ENCODE measurements at places on chromosomes 3 and 15.
A peak's percentile ranks its signal among the peaks of the same experiment; 100 is the strongest.

DNA sequence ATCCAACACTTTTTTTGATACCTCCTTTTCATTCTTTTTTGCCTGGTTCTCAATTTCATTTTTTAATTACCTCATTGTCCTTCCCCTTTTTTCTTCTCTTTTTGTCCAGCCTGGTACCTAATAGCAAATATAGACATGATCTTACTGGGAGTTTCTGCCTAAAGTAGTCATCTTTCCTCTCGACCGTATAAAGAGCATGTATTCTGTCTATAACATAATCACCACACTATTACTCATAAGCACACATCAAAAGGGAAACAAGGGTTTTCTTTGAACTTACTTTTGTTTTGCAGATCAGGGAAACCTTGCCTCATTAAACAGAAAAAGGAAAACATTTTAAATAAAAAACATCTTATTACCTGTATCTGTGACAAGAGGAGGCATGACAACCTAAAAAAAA lies 33.0 kb downstream of the FAM98B start:
- no peak for DNase-seq

DNA sequence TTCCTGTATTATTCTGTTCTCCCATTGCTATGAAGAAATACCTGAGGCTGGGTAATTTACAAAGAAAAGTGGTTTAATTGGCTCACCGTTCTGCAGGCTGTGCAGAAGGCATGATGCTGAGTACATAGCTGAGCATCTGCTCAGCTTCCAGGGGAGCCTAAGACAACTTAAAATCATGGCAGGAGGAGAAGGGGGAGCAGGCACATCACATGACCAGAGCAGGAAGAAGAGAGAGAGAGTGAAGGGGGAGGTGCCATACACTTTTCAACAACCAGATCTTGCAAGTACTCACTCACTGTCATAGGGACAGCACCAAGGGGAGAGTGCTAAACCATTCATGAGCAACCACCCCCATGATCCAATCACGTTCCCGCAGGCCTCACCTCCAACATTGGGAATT lies 184.4 kb downstream of the GOLGA8K start:
- DNase-seq: no peak

GRCh38 chr3:45980229-45980813 lies 15.3 kb downstream of the FYCO1 start:
- no peak for DNase-seq

DNA sequence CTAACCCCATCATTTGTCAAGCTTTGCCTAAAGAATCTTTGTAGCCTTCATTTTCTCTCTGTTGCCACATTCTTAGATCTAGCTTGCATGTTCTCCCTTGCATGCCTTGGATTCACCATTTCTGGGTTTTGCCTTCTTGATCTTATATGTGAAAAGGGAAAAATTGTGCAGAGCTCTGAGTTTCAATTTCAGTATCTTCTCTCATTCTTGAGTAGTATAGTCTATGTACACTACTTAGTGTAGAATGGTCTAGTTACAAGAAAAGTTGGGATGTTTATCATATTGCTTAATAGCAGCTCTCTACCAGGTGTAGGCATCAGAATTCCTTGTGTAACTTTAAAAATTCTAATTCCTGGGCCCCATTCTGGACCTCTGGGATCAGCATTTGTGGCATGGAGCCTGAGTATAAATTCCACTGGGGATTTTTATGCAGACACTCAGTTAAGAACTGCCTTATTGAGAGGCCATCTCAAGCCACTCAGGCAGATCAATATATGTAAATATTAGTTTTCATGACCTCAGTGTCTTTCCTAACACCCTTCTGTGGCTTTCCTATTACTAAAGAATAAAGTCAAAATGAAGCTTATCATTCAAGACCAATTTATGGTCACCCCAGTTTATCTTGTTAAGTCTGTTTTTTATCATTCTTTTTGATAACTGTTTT lies 23.4 kb downstream of the GTF2E1 start:
- no peak for DNase-seq

DNA sequence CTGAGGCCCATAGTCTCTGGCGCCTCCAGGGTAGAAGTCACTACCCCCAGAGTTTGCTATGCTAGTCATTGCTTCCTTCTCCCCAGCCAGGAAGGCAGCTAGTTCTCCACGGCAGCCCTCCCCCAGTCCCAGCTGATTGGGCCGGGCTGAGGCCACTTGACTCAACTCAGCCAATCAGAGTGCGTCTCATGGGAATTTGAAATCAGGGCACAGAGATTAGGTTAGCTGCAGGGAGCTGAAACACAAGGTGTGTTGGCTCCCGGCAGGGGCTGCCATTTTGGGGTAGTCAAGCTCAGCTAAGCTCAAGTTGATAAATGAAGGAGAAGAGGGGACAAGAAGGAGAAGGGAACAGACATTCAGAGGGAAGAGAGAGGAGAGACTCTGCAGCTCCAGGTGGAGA lies 32.8 kb downstream of the LINGO1 start:
- no peak for DNase-seq

DNA sequence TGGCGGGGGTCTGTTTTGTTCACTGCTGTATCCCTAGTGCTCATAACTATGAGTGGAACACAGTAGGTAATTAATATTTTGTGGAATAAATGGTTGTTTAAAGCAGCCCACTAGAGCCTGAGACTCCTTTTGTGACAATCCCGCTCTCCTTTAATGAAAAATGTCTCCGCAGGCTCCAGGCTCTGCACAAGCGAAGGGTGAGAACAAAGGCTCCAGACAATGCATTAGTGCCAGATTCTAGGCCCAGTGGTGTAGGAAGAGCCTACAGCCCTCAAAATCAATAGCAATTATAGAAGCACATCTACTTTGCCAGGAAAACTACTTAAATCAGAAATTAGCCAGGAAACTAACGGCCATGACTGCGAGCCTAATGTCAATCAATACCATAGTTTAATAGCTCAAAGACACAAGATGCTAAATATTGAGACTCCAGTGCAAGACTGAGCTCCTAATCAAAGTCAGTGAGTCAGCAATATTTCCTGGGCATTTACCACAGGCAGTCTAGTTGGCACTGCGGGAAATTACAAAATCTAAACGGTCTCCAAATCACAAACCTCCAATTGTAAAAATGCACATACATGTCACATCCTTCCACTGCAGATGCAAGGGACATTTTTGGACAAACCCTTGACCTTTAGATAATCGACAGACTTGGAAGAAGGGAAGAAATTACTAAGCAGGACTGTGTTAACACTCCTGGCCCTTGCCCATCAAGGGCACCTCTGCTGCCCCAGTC lies 2.3 kb downstream of the ANXA2 start:
- no peak for DNase-seq

GRCh38 chr3:139534455-139534812 lies 5.1 kb downstream of the RBP1 start:
- DNase-seq: peak; percentile 89
